ENCODE measurements at places on chromosomes 1 and 21. TPM values are rescaled to one million over a fixed set of nuclear protein-coding genes. Genes with fewer than 3 reads are reported as not detected.
A peak's percentile ranks its signal among the peaks of the same experiment; 100 is the strongest.

The TMEM82 gene
- not detected for total RNA-seq

The PLCH2 gene
- 0.29 TPM for total RNA-seq

The NIBAN1 gene
- 10.5 TPM for total RNA-seq

The DYNLT5 gene
- 3.0 TPM for total RNA-seq

- H3K27ac ChIP-seq = no peak overlapping the region
- H3K36me3 ChIP-seq = no peaks in the 10 kb centered on the region
- no peaks in the 10 kb centered on the region for H3K27me3 ChIP-seq
- H3K4me1 ChIP-seq = no peaks in the 10 kb centered on the region
- no peak for DNase-seq
- H3K4me3 ChIP-seq = no peak overlapping the region
These were observed 162.8 kb downstream of the PDE4B start for GRCh38 chr1:65955503-65955902.

- peak overlapping the region; percentile 96 for H3K27ac ChIP-seq
- H3K4me3 ChIP-seq = no peak overlapping the region
- peak; percentile 56 for DNase-seq
- no peaks in the 10 kb centered on the region for H3K27me3 ChIP-seq
- peaks cover 45% of the 10 kb centered on the region for H3K4me1 ChIP-seq
These were observed 6.5 kb downstream of the PLCH2 start for GRCh38 chr1:2482588-2482987.

DNA sequence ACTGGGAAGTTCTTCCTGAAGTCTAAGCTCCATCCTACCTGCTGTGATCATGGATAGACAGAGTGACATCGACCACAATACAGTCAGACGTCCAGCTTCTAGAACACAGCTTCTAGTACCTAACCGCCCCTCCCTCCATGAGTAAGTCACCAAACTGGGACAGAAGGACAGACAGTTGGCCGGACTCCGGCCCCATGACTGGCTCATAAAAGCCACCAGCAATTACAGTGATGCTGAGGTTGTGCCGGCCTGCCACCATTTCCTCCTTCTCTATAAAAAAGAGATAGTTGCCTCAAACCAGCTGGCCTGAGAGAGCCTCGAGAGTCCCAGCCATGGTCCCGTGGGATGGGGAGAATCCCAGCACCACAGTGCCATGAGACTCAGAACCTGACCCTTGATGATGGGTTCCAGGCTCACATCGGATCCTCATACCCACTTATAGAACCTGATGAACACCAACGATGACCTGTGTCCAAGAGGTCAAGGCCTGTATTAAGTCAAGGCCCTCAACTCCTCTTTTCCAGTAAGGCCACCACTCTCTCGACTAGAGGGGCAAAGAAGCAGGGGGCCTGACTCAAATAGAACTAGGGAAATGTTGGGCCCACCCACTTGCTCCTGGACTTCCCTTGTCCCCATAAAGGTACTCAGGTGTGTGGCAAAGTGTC, 3.4 kb downstream of the MEF2D start:
- no peak overlapping the region for H3K4me3 ChIP-seq
- H3K4me1 ChIP-seq = peaks cover 72% of the 10 kb centered on the region
- H3K36me3 ChIP-seq = no peaks in the 10 kb centered on the region
- peak overlapping the region; percentile 100 for H3K27ac ChIP-seq
- no peak for DNase-seq

DNA sequence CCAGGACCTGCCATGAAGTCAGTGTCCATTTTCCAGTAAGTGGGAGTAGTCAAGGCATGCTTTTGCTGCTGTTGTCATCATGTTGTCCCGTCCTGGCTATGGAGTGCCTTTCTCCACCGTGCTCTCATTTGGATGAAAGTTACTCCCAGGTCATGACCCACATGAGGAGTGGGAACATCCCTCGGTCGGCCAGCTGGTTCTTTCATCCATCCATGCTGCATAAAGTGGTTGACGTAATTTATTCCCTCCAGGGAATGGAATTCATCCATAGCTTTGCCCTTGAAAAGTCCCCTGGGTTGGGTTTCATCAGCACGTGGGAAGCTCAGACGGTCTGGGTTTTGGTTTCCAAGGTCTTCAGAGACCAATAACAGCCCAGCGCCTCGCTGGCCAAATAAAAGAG, 11.6 kb downstream of the PLA2G2A start:
- H3K4me1 ChIP-seq = no peaks in the 10 kb centered on the region
- no peak for DNase-seq
- no peak overlapping the region for H3K27ac ChIP-seq
- no peak overlapping the region for H3K4me3 ChIP-seq
- H3K27me3 ChIP-seq = no peaks in the 10 kb centered on the region

DNA sequence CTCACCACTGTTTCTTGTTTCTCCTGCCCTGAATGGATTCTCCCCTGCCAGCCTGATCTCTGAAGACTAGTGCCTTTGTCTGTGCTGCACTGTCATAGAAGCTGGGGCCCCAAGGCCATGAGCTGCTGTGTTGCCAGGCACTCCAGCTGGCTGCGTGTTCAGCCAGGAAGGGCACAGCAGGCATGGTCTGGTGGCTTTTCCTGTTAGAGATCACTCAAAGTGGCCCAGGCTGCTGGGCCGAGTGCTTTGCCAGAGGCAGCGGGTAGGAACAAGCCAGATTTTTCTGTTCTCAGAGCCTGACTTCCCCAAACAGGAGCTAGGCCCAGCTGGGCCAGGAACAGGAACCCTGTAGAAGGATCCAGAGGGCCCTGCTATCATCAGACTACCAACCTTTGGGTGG, 5.2 kb downstream of the ADPRS start:
- H3K4me1 ChIP-seq = peaks cover 35% of the 10 kb centered on the region
- DNase-seq = peak; percentile 93
- no peak overlapping the region for H3K4me3 ChIP-seq
- H3K27ac ChIP-seq = peak overlapping the region; percentile 77
- H3K27me3 ChIP-seq = no peaks in the 10 kb centered on the region

- no peaks in the 10 kb centered on the region for H3K36me3 ChIP-seq
- no peak overlapping the region for H3K27ac ChIP-seq
- no peaks in the 10 kb centered on the region for H3K4me1 ChIP-seq
- no peak overlapping the region for H3K4me3 ChIP-seq
These were observed 28.3 kb upstream of the ACOT11 start for GRCh38 chr1:54519709-54520108.

DNA sequence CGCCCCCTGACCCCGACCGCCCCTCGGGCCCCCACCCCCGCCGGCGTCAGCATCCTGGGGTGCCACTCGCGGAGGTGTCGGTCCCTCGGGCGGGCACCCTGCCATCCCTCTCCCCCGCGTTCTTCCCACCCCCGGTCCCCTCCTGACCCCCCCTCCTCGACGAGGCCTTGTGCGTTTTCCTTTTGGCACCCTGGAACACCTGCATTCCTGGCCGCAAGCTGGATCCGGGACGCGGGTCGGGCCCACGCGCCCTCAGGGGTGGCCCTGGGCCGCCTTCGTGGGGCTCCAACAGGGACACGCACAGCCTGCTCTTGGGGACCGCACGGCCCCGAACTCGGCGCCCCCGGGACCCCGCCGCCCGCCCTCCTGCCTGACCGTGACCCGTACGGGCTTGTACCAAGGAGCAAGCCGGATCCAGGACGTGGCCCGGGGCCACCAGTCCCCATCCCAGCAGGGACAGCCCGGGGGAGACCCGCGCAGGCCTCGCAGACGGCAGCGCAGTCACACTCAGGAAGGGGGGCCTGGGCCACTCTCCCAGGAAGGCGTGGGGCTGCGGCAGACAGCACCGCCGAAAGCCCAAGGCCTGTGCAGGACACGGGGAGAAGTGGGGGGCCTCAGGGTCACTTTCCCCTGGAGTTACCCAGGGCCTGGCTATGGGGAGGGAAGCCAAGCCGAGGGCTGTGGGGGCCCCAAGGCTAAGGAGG, 579 bp upstream of the SLC19A1 start:
- no peaks in the 10 kb centered on the region for H3K27me3 ChIP-seq
- no peak overlapping the region for H3K4me3 ChIP-seq
- peak; percentile 28 for DNase-seq
- H3K4me1 ChIP-seq = peaks cover 14% of the 10 kb centered on the region

All from thyroid gland (tissue), 4 donors.